ENCODE measurements at places on chromosomes 3 and 15.

DNA sequence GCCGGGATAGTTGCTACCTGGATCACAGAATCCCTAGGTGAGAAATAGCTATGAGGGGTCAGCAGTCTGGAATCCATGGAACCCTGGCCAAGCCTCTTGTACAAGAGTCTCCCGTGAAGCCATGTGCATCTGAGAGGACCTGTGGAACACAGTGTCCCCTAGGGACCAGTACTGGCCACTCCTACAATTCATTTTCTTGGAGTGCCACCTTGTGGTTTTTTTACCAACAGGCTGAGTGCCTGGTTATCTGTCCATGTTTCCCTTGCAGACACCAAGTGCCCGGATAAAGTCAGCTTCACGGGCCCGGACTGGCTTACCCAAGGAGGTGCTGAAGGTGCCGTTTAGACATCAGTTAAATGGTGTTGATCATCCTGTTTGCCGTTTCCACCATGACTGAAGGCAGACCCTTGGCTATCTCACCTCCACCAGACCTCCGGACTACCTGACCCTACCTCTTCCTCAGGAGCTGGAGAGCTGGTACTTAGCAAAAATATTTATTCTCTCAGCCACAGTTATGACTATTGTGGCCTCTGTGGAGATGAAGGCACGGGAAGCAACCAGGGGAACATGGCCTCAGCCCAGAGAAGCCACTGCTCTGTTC lies 93.9 kb downstream of the RBPMS2 start:
- peak; percentile 59 for DNase-seq

GRCh38 chr15:24858737-24859601 lies 95.8 kb upstream of the SNRPN start:
- DNase-seq = no peak

GRCh38 chr3:72191209-72191960 lies 406.4 kb upstream of the PROK2 start:
- DNase-seq = no peak

GRCh38 chr3:50347187-50347813 lies 1.8 kb upstream of the ZMYND10 start:
- DNase-seq = peak; percentile 74

DNA sequence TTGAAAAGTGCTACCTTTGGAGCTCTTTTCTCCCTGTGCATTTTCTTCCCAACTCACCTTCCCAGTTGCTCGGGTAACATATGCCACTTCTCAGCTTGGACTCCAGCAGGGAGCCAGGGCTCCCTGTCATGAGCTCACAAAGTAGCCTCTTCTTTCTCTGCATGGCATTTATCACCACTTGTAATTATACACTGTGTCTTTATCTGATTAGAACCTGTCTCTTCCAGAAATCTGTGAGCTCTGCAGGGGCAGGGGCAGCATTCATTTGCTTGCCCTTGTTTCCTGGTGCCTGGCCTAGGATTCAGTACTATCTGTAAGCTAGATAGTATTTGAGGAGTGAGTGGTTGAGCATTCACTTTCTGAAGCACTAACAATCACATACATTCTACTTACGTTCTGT lies 100.9 kb downstream of the CLSTN2 start:
- DNase-seq = no peak

GRCh38 chr3:182078316-182078715 lies 366.6 kb downstream of the SOX2 start:
- no peak for DNase-seq

- DNase-seq = no peak
Measured at GRCh38 chr3:197718891-197719290, 17.8 kb downstream of the RUBCN start.
